ENCODE measurements at places on chromosomes 7 and 10.

- DNase-seq = no peak
These were observed 103.9 kb downstream of the IDE start for GRCh38 chr10:92470026-92470425.

- DNase-seq = no peak
These were observed 175.2 kb downstream of the NSUN6 start for GRCh38 chr10:18476076-18476647.

GRCh38 chr7:77687100-77687746 lies 9.0 kb upstream of the RSBN1L start:
- DNase-seq = no peak

DNA sequence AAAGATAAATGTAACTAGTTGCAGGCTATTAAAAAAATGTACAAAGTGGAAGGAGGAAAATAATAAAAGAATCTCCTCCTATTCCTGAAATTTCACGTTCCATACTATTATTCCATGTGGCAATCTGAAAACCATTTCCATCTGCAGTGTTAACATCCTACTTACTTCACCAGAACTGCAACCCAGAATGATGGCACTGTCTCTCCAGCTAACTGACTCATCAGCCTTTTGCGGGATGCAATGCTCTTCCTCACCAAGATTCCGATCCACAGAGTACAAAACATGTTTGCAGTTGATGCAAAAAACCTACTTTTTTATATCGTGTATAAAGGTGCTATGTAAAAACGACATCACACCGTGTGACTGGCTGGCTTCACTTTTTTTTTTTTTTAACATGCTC lies 50.8 kb downstream of the ESYT2 start:
- DNase-seq = no peak

- no peak for DNase-seq
These were observed 1.9 kb downstream of the FOXK1 start for GRCh38 chr7:4683884-4684565.

DNA sequence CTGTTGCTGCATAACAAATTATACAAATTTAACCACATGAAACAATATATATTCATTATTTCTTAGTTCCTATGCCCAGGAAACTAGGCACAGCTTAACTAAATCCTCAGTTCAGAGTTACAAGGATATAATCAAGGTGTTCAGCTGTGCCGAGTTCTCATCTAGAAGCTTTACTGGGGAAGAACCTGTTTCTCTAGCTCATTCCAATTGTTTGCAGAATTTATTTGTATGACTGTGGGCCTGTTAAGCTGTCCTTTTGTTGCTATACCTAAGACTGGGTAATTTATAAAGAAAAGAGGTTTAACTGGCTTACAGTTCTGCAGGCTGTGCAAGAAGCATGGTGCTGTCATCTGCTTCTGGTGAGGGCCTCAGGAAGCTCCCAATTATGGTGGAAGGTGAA lies 21.8 kb upstream of the MDFIC start:
- no peak for DNase-seq
